ENCODE measurements at places on chromosomes 6 and 20.
A peak's percentile ranks its signal among the peaks of the same experiment; 100 is the strongest.

DNA sequence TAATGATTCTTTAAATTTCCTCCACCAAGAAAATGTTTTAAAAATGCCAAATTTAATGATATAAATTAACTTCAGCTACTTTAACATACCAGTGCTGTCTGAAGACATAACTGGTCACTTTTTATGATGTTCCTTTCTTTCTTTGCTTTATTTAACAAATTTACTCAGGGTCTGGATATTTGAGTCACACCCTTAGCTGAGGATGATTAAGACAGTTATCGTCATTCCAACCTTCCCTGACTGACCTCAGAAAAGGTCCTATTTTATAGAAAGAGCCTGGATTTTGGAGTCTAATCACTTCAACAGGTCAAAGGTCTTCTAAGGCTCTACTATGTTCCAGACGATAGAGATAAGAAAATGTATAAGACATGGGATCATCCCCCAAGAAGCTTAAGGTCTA, 47.4 kb upstream of the CEP162 start:
- no peak for DNase-seq

GRCh38 chr6:136235233-136235564, 14.9 kb downstream of the MTFR2 start:
- DNase-seq, result no peak

DNA sequence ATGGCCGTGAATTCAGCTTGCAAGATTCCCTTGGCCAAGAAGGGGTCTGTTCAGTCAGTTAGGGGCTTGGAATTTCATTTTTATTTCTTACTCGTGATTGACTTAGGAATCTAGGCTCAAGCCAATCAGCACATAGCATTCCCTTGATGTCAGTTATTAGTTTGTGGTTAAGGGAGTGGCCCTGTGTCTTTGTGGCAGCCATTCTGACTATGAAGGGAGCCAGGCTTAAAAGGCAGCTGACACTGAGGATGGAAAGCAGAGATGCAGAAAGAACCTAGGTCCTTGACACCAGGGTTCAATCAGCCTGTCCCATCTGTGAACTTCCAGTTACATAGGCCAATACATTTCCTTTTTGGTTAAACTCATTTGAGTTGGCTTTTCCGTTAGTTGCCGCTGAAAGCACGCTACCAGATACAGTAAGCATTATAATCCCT, 48.1 kb downstream of the MCUR1 start:
- DNase-seq, result no peak

DNA sequence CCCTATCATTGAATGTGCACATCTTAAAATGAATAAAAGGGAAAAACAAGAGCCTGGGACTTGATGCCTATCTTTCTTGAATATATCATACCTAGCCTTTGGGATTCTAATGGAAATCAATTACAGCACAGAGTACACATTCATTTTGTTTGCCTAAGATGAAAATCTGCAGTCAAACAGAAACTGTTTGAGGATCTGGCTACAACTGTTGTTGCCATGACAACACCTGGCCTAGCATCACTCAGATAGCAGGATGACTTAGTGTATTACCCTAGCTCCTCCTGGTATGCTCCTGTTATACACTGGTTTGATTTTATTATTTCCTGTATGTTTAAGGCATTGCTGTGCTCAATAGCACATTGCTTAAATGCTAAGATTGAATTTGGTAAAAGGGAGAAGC, 71.5 kb upstream of the LAMP5 start:
- peak; percentile 53 for DNase-seq

- no peak for DNase-seq
These were observed 11.5 kb upstream of the IL20RA start for GRCh38 chr6:137056121-137056880.

DNA sequence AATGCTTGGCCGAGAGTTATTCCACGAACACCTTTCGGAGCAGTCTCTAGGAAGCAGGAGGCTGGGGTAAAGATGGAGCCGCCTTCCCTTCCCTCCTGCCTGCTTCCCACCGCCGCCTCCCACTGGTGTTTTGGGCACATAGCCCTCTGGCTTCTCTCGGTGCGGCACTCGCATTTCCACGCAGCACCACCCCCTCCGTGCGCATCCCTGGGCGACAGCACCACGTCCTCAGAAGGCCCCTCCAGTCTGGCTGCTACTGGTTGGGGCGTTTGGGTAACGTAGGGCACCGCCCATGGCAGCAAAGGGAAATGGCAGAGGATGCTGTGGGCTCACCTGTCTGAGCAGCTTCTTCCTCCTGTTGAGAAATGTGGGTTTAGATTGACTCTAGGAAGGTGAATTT, 2.4 kb downstream of the COL20A1 start:
- DNase-seq, result no peak

GRCh38 chr20:18831830-18832499, 18.4 kb downstream of the SCP2D1 start:
- DNase-seq, result no peak

- DNase-seq, result no peak
These were observed 222.6 kb downstream of the FOXC1 start for GRCh38 chr6:1832358-1832757.

GRCh38 chr6:32554116-32554965, 24.3 kb upstream of the HLA-DRB5 start:
- DNase-seq, result no peak

GRCh38 chr6:3347826-3348225, 89.1 kb downstream of the PSMG4 start:
- DNase-seq, result no peak
